Activated T-cell treated with anti-CD3 and anti-CD28 coated beads, Interleukin-2, amount 50 U/mL, for 4 hours (primary cell): ENCODE measurements at places on chromosomes 1 and 21.

DNA sequence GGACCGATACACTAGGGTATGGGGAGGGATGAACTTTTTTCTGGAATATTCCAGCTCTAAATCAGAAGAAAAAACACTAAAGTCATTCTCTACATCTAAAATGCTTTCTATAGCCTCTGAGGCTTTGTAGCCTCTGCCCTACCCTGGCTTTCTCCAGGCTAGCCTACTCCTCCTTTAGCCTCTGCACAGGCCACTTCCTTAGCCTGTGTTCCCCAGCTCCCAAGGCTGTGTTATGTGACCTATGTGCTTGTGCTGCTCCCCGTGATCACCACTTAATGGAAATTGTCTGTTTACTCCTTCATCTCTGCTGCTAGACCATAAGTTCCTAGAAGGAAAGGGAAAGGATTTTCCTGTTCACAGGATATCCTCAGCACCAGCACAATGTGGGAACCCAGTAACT, 92.8 kb downstream of the SEC16B start:
- DNase-seq, result no peak

GRCh38 chr1:200238311-200238710, 171.5 kb downstream of the ZNF281 start:
- no peak for DNase-seq

DNA sequence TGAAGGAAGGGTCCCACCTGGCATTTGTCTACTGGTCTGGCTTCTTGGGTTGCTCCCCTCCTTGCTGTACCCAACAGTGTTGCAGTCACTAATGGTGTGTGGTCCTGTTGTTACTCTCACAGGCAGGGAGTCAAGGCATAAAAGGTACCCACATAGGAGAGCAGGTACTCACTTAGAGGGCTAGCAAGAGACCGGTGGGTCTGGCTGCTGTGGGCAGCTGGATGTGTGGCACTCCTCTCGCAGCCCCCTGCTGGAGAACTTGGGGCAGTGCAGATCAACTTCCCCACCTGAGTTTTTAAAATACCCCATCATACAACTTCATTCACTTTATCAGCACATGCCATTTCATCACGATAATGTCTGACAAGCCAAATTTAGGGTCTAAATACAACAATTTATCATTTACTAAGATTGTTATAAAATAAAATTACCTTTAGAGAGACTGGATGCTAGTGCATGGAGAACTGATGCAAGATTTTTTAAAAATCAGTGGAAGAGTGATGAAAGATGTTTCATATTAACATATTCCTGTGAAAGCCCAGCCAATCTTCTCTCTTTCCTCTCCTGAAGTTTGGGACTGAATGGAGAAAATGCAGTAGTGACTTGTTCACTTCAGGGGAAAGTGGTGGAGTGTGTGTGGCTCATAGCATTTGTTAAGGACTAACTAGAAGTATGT, 42.8 kb downstream of the ACP6 start:
- DNase-seq, result peak; percentile 50

DNA sequence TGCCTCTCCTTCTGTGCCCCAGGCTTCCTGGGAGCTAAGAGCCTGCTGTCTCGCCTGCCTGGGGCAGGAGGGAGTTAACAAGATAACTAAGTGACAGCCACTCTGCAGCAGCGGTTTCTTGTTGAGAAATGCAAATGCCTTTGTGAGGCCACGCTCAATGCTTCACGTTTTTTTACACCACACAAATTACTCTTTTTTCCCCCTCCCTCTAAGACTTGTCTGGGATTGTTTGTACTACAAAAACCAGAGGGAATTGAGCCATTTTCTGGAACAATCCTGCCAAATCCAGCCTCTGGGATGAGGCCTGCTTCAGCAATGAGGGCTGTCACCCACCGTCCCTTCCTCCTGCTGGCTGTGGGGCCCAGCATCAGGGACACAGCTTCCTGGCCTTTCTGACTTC, 119.6 kb downstream of the ACTL8 start:
- DNase-seq, result no peak

- DNase-seq, result no peak
These were observed 3.1 kb downstream of the S100A8 start for GRCh38 chr1:153387785-153388184.

GRCh38 chr1:112720800-112721199, 5.7 kb upstream of the PPM1J start:
- DNase-seq, result no peak

DNA sequence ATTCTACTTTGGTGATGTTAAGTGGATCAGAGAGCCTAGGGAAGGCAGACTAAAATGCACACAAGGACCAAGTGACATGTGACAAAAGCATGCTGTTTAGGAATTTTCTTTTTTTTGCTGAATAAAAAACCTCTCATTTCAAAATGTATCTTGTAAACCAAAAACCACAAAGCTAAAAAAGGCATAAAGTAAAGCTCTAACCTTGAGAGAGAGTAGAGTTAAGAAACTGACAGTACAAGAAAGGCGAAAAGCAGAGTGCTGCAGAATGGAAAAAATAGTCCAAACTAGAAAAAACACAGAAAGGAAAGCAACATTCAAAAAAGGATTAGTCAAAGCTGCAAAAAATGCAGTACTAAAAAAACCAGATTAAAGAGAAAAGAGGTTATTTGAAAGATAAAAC, 76.5 kb downstream of the EPS15 start:
- no peak for DNase-seq

DNA sequence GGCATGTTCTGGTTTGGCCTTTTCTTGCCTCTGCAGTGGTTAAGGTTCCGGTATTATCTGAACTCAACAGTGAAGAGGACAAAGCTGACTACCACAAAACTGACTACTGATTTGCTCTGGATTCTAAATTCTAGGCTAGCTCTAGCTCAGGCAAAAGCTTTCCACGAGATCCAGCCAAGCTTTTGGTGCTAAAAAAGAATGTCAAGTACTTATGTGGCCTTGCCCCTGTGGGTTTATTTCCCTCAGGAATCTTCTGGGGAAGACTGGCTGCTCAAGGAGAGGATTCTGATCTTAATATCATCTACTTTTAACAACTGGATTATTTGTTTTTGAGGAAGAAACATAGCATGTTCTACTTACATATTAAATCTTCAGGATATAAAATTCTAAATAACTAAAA, 26.1 kb upstream of the MTMR11 start:
- no peak for DNase-seq

DNA sequence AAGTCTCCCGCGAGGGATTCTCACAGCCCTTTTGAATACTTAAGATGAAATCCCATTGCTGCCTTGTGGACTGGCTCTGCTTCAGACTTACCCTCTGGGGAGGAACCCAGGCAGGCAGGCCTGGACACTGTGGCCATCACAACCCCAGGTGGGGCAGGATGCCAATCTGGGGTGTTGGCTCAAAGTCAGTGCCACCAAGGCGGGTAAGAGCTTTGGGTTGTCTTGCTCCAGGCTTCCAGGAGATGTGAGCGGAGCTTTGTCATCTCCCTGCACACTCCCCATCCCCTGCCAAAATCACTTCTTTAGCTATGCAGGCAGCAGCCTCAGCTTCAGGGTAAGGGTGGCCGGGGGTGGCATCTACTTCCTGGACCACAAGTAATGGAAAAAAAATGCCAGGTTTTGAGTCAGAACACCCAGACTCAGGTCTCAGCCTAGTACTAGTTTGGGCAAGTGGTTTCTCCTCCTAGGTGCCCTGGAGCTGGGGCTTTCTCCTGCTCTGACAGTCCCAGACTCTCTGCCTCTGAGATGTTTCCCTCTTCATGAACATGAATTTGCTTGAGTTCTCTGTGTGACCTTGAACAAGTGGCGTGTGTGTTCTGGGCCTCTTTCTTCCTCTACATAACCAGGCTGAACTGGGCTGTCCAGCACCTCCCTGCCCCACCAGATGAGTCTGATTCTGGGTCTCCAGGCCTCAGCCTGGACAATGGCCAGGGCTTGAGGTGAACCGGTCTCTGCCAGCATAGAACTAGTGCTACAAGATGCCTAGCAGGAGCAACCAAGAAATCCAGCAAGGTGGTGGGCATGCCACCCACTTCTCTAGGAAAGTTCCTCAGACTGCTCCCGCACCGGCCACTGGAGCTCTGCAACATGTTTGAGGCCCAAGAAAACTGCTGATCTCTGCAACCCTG, 65.4 kb downstream of the VWA5B1 start:
- DNase-seq, result no peak

- peak; percentile 75 for DNase-seq
These were observed 11.1 kb upstream of the S100A11 start for GRCh38 chr1:152047730-152048415.

GRCh38 chr1:6069573-6069972, 23.9 kb downstream of the KCNAB2 start:
- DNase-seq, result no peak

- no peak for DNase-seq
These were observed 4.2 kb upstream of the PRXL2B start for GRCh38 chr1:2582391-2582790.

- no peak for DNase-seq
These were observed 996 bp upstream of the MGST3 start for GRCh38 chr1:165629848-165630628.

GRCh38 chr1:1324524-1325287, at the start of the genes CPTP and INTS11:
CPTP (plus strand) TSS chr1:1324802; CDS start chr1:1326911, 2,109 bp downstream.
INTS11 (minus strand) TSS chr1:1324660; CDS start chr1:1324608, 52 bp downstream.
- peak; percentile 96 for DNase-seq

DNA sequence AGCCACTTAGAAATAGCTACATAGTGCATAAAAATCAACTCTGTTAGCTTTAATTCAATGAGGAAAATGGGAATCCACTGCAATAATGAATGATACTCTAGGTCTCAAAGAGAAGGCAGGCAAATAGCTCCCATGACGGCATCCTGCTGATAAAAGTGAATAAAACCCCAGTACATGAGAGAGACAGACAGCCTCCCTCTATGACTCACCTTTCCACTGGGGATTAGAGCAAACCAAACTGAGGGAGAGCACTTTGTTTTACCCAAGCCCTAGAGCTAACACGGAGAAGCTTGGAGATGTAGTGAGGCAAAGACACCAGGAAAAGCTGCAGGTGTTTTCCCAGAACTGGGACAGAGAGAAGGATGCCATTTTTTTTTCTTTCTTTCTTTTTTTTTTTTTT, 621.9 kb downstream of the LRRIQ3 start:
- DNase-seq, result no peak

- no peak for DNase-seq
These were observed 122.8 kb upstream of the USP24 start for GRCh38 chr1:55337801-55338447.

- DNase-seq, result no peak
These were observed at the start of gene HSPB7 for GRCh38 chr1:16017461-16018303. HSPB7 (minus strand) TSS chr1:16018043; CDS start chr1:16017963, 80 bp downstream.

GRCh38 chr1:23576338-23577055, 17.2 kb upstream of the ID3 start:
- DNase-seq, result no peak

GRCh38 chr1:224245188-224245587, 62.1 kb downstream of the DEGS1 start:
- DNase-seq, result no peak

DNA sequence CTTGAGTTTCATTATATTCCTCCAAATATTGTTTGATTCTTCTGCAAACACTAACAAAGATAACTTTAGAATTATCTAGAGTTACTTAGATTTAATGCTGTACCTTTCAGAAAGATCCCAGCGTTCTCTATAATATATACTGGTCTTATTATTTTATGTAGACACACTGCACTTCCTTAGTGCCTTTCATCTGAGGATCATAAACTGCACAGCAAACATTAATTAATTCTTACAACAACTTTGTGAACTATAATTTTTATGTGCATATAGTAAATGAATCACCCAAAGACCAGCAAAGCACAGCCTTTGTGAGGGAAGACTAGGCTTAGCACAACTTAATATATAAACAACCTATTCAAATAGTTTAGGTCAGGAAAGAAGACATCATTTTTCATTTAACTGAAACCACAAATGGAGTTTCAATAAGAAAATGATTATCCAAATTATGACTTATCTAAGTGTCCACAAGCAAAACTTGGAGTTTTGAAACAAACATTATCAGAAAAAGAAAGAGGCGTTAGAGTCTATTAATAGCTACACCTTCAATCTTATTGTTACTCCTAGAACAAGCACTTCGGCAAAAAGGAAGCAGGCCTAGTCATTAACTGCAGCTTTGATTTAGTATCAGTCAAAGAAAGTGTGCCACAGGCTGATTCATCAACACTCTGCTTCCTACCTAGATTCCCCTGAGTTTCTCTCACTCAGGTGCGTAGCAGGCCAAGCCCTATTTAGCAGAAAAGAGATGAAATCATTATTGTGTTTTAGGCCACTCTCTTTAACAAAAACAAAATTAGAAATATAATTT, 22.5 kb upstream of the RC3H1 start:
- no peak for DNase-seq

- DNase-seq, result no peak
These were observed 163.3 kb downstream of the DHRS3 start for GRCh38 chr1:12454406-12455391.

DNA sequence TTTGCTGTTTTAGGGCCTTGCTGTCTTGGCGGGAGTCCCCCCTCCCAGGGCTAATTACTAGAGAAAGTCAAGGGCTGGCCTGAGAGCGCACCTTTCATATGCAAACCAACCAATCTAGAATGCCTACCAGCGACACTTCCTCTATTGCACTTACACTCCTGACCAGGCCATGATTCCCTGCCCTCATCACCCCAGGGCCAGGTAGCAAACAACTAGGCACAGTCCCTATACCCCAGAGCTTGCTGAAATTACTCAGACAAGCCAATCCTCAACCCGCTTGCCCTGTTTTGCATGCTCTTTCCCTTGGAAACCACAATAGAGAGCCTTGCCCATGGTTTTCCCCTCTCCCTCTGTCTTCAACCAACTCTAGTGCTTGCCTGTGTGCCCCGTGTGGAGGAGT, 70.3 kb downstream of the URB2 start:
- no peak for DNase-seq

DNA sequence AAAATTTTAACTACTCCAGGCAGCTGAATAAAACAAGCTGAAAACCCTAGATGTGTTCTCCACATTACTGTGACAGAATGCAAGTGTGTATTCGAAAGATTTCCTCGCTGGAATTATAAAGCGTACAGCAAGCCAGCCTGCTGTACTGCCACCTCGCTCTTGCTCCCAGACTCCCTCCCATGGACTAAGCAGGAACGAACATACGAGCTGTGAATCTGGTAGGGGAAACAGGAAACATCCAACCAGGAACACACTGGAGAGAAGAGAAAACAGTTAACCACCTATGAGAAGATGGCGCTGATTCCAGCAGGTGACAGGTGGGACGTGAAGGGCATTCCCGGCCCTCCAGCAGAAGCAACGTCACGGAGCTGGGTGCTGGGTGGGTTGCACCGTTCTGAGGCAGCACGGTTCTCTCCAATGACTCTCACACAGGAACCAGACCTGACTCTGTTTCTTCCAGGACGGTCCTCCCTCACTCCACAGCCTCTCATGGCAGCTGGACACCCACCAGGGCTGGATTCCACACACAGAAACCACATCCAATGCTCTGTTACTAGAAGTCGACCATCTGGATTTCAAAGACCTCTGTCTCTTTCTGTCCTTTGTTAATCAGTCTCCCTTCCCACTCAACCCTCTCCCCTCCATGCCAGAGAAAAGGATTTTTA, 219.2 kb downstream of the RERE start:
- DNase-seq, result no peak
